ENCODE measurements at places on chromosomes 3 and 15. TPM values are rescaled to one million over a fixed set of nuclear protein-coding genes. Genes with fewer than 3 reads are reported as not detected.

DNA sequence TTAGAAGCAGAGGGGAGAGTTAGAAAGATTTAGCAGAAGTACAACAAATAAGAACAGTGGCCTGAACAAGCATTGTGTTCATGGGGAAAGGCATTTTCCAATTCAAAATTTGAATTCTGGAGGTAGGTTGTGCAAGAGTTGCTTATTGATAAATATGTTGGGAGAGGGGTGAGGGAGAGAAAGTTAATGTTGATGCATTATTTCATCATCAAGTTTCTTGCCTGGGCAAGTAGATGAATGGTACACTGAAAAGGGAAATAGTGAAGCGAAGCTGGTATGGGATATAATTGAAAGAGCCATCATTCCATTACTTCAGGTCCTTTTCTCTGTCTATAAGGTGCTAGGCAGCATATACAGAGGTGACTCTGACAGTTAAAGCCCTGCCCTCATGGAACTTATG, 288.9 kb upstream of the GBE1 start:
- DNase-seq = no peak

DNA sequence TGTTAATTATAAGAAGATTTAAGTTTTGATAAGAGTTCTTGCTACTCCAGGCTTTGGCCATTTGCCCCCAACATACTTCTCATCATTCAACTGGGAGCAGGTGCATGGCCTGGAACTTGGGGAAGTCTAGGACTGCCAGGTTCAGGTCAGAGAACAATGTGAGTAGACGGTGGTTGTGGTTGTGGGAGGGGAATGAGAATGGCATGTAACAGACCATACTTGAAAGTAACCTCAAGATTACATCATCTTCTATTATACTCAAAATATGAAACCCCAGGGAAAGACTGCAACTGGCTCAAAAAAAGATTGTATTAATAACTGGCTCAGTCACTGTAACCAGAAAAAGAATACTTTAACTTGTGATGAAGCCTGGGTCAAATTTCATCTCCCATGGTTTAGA, 364.9 kb upstream of the DPPA4 start:
- no peak for DNase-seq

DNA sequence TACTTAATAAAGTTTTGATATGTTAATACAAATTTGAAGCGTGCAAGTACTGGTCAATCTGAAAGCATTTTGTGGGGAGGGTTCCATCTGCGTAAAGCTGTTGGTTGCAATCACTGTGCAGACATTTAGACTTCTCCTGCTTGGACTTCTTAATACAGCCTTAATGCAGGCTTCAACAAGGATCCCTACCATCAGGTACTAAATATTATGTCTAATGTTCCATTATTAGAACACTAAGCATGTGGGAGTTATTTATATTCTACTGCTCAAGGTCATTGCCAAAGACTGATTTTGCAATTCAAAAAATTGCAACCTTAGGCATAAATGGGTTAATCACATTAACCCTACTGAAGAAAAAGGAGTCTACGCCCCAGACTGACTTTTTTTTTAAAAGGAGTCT, 73.9 kb upstream of the MYO5C start:
- DNase-seq = no peak

HHATL gene
- not detected for total RNA-seq

NMB gene
- 4.6 TPM for total RNA-seq

GRCh38 chr3:50396502-50396901, 37.2 kb upstream of the TMEM115 start:
- DNase-seq = no peak

DNA sequence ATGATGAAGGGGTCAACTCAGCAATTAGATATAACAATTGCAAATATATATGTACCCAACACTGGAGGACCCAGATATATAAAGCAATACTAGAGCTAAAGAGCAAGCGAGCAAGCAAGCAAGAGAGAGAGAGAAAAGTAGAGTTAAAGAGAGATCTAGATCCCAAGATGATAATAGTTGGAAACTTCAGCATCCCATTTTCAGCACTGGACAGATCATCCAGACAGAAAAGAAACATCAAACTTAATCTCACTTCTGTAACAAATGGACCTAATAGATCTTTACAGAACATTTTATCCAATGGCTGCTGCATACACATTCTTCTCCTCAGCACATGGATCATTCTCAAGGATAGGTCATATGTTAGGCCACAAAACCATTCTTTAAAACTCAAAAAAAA, 23.2 kb downstream of the PEAK1 start:
- no peak for DNase-seq

CPNE9 gene
- under 0.01 TPM for total RNA-seq

DNA sequence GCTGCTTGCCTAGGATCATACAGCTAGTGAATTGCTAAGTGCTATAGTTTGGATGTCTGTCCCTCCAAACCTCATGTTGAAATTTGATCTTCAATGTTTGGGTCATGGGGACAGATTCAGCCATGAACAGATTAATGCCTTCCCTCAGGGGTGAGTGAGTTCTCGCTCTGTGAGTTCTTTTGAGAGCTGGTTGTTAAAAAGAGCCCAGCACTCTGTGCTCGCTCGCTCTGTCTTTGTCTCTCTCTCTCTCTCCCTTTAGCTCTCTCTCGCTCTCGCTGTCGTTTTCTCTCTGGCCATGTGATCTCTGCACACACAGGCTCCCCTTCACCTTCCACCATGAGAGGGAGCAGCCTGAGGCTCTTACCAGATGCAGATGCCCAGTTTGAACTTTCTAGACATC, 14.9 kb downstream of the TRH start:
- no peak for DNase-seq

DNA sequence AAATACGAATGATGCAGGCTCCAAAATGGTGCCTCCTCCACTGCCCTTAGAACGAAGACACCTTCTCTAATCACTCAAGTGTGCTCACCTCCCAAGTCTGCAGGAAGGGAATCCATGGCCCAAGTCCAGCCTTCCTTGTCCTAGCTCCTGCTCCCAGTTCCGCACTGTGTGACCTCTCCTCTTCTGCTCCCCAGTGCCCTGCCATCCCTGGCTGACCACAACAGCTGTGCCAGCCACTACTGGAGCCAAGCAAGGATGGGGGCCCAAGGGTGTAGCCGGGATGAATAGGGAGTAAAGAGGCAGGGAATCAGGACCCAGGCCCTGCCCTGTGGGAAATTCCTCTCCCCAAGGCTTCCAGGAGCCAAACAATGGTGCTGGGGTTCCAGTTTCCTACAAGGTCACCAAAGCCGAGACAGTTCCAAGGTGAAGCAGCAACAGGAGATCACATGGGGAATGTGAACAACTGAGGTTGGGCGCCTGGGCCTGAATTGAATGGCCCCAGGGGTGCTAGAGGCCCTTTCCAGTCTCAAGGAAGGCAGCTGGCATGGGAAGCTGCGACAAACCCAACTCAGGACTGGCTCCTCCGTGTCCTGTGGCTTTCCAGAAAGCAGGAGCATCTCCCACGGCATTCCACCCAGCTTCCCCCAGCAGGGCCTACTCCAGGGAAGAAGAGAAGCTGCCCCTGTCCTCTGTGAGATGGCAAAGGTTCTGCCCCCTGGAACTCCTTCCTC, 20.2 kb downstream of the SEMA7A start:
- DNase-seq = no peak

DNA sequence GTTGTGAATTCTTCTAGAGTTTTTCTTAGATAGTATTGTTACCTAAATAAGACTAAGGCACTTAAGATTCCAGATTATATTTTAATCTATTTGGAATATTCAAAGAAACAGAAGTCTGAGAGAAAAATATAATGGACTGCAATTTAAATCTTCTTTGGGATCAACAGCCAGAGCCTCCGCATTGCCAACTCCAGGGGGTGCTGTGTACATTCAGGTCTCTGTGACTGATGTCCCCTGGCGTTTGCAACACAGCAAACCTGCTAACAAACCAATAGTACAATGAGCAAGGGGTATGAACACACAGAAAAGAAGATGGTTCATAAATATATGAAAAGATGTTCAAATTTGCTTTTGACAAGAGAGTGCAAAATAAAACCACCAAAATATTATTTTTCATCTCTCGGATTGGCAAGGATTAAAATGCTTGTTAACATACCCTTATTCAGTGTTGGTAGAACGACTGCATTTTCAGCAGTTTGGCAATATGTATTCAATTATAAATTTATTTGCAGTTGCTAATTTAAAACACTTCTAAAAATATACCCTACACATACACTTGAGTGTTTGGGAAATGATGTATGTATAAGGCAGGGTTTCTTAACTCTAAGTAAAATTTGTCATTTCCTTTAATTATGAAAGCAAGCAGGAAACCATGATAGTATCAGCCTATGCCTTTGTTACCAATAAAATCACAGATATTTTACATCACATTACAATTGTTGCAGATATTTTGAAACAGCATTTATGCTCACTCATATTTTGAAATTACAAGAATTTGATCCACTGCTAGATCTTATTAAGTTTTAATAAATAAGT, 16.1 kb upstream of the TM4SF1 start:
- DNase-seq = peak; percentile 90

UCN2 gene
- total RNA-seq = not detected

- no peak for DNase-seq
These were observed 56.9 kb upstream of the CGNL1 start for GRCh38 chr15:57319226-57319918.

- no peak for DNase-seq
These were observed 168.4 kb downstream of the VGLL4 start for GRCh38 chr3:11475324-11475723.

DNA sequence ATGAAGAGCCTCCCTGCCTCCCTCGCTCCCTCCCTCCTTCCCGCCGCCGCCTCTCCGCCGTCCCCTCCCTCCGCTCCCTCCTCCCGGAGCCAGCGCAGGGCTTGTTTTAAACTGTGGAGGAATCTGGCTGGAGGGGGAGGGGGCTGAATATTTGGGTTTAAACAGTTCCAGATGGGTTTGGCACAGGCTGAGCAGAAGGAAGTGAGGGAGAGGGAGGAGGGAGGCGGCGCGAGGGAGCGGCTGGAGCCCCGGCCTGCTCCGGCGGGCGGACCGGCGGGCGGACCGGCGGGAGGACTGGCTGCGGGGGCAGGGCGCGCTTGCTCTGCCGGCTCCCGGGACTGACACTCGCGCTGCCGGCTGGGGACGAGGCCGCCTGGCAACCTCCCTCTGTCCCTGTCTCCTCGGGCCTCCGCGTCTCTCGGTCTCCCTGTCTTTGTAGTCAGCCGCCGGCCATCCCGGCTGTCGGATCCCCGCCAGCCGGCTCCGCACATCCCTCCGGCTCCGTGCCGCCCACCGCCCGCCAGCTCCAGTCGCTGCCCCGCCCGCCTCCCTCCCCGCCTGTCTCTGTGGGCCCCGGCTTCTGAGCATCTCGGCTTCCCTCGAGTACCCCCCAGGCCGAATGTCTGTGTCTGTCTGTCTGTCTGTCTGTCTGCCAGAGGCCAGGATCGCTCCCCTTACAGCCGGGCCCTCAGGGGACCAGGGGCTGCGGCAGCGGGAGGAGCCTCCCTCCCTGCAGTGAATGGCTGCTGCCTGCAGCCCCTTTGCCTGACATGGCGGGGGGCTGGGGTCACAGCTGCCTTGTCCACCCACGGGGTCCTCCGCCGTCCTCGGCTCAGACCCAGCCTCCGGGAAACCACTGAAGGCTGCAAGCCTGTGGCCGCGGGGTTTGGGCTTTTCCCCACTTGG, 7.6 kb downstream of the EPHB3 start:
- DNase-seq = peak; percentile 14

- no peak for DNase-seq
These were observed 8.2 kb downstream of the CBLB start for GRCh38 chr3:105860641-105861040.

GRCh38 chr3:67685499-67685898, 31.1 kb upstream of the SUCLG2 start:
- no peak for DNase-seq

GRCh38 chr15:45849136-45849535, 214.3 kb downstream of the SQOR start:
- no peak for DNase-seq

GRCh38 chr3:143100451-143100850, 19.1 kb upstream of the CHST2 start:
- no peak for DNase-seq

- peak; percentile 10 for DNase-seq
These were observed 48.7 kb downstream of the BSN start for GRCh38 chr3:49602877-49603411.

GRCh38 chr15:99113547-99114271, 8.8 kb downstream of the SYNM start:
- DNase-seq = no peak

IMPG2 gene
- total RNA-seq = 0.99 TPM

PLSCR2 gene
- total RNA-seq = not detected

GRCh38 chr3:52245322-52246263, at the start of gene PPM1M:
TSS of gene PPM1M (plus strand) at chr3:52245759. CDS start at chr3:52245825, 66 bp downstream.
- peak; percentile 57 for DNase-seq

MRPL3 gene
- total RNA-seq = 50.6 TPM

DNA sequence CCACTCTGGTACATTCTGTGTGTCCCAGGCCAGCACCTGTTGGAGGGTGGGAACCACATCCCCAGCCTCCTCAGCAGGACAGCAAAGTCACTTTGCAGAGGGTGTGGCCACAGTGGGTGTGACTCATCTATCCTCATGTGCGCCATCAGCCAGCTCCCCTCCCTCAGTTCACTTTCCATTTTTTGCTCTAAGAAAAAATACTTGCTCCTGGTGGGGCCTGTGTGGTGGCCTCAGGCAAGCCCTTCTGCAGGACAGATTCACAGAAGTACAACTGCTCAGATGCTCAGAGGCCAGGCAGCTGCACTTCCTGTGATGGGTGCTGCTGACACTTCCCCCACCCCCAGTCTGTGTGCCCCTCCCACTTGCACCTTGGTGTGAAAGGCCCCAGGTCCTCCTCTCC, 78.3 kb upstream of the ALDH1L1 start:
- no peak for DNase-seq

GRCh38 chr3:157311633-157312375, 124.8 kb upstream of the PTX3 start:
- DNase-seq = peak; percentile 75

- DNase-seq = no peak
These were observed 99.0 kb upstream of the RBMS3 start for GRCh38 chr3:29181872-29182271.

- DNase-seq = no peak
These were observed 68.1 kb downstream of the SENP2 start for GRCh38 chr3:185653949-185654757.

DNA sequence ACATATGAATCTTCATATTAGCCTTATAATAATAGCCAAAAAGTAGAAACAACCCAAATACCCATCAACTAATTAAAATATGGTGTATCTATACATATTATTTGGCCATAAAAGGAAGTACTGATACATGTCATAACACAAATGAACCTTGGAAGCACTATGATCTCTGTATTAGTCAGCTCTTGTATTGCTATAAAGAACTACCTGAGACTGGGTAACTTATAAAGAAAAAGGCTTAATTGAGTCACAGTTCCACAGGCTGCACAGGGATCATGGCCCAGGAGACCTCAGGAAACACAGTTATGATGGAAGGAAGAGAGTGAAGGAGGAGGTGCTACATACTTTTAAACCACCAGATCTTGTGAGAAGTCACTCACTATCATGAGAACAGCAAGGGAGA, 16.0 kb upstream of the CCR2 start:
- DNase-seq = no peak

FOXB1 gene
- not detected for total RNA-seq

DNA sequence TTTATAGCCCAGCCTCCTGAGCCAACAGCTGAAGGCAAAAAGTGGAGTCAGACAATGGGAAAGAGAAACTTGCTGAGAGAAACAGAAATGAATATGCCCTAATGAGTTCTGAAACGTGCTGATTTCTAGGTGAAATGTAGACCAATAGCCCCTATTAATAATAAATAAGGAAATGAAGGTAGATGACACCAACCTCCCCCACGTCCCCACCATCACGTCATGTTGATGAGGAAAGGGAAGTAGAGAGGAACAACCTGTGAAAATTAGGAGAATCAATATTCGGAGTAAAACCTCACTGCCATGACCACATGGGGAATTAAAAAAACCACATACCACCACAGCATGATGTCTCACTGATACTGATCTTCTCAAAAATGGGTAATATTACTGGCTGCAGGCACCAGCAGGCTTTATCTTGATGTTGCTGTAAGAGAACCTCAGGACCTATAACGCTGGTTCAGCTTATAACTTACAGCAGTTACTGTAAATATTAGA, 64.0 kb downstream of the KAT2B start:
- DNase-seq = no peak

All from lung microvascular endothelial cell (primary cell).